COR-L47 (cell line): ENCODE measurements at places on chromosomes 7 and 10.

GRCh38 chr7:130912082-130912861 lies 178.3 kb upstream of the KLF14 start:
- DNase-seq = no peak

DNA sequence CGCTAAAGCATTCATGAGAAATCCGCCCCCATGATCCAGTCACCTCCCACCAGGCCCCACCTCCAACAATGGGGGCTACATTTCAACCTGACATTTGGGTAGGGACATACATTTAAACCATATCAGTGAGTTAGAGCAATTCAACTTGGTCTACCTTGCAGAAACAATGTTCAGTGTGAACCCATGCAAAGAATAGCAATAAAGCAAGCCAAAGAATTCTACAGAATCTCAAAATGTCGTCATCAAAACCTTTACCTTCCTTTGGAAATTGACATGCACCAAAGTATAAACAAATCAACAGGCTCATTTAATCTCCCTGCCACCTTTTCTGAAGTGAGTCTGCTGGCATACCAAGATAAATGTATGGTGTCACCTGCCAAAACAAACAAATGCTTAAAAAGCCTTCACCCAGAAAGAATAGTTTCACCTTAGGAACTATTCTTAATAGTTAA lies 68.8 kb upstream of the ABLIM1 start:
- no peak for DNase-seq

DNA sequence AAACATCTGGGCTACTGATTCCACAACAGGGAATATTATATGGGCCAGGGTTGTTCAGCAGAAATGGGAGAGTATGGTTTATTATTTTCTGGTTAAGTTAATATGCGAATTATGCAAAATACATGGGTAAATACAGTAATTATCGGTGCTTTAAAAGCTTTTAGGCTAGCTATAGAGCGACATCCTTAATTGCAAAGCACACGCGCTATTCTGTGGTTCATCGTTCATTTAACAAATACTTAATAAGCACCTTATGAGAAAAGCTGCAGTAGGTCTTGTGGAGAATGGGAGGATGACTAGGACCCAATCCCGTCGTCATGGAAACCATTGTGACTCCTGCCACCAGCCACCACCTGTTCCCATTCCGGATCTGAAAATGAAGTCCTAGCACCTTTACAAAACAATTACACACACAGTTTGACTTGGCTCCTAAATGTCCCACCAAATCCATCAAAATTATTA lies 623 bp upstream of the CEP41 start:
- DNase-seq = peak; percentile 100

DNA sequence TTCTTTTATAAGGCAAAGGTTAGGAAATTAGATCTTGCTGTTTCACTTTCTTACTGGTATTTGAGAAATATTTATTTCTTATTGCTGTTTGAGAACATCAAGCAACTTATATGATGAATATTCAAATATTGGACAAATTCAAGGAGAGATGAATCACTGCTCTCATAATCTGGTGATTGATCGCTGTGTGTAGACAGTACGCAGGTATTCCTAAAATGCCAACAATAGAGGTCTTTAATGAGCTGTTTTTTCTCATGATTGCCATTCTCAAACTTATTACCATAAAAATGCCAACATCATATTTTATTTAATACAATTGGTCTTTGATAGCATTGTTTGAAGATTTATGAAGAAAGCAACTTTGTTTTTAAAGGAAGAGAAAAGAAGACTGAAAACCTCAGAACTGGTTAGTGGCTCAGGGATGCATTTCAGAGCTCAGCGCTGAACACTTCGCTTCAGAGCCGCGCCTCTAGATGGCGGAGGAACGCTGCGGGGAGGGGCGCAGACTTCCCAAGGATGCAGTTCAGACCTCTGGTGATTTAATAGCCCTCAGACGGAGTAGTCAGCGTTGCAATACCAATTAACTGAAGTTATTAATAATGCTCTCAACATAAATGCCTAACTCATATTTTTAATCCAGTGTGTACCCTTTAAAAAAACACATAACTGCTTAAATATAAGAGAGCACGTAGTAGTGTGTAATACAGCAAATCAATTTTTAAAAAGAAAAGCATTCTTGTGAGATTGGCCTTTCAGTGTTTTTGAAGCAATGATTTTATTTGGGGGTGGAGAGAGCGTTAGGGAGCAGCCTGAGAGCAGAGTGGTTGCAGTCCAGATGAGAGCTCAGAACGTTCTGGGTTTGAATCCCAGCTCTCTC lies 38.5 kb upstream of the STEAP4 start:
- peak; percentile 33 for DNase-seq

- DNase-seq = no peak
Measured at GRCh38 chr7:73730485-73730884, 8.1 kb downstream of the ABHD11 start.

DNA sequence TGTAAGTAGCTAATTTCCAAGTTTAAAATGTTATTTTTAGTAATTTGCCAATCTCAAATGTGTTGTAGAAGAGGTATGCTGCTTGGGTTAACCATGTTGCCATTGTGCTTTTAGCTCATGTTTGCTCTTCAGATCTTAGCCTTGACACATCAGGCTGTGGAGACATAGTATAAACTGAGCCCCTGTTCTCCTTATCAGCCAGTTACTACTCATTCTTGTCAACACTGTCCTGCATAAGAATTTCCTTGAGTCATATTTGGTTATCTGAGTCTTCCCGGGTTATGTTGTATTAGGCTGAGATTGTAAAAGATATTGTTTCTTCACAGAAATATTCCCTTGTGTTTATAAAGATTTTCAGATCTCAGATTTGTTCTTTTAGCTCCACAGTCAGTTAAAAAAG lies 4.1 kb downstream of the SSBP1 start:
- no peak for DNase-seq

GRCh38 chr7:29237489-29237888 lies 42.9 kb downstream of the CHN2 start:
- DNase-seq = no peak

- no peak for DNase-seq
Measured at GRCh38 chr7:159015454-159016410, 128.9 kb downstream of the VIPR2 start.

- peak; percentile 72 for DNase-seq
Measured at GRCh38 chr7:140640727-140641523, at the start of gene DENND2A. DENND2A (minus strand) TSS chr7:140640813; CDS start chr7:140602397, 38,416 bp downstream.

GRCh38 chr10:35153716-35154115 lies 27.1 kb downstream of the CREM start:
- no peak for DNase-seq

DNA sequence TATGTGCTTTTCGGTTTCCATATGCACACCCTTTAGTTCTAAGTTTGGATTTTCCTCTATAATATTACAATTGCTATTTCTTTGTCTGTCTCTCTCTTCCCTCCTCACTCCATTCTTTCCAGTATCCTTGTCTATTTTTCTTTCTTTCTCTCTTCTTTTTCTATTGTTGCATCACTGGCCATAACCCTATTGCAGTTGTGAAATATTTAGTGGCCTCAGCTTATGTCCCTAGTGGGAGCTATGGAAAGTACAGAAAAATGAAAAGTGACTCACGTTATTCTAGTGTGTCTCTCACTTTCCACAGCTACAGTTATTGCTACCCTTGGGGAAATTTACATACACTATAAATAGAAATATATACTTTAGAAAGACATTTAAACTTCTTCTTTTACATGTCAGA lies 59.1 kb downstream of the CNTNAP2 start:
- no peak for DNase-seq

DNA sequence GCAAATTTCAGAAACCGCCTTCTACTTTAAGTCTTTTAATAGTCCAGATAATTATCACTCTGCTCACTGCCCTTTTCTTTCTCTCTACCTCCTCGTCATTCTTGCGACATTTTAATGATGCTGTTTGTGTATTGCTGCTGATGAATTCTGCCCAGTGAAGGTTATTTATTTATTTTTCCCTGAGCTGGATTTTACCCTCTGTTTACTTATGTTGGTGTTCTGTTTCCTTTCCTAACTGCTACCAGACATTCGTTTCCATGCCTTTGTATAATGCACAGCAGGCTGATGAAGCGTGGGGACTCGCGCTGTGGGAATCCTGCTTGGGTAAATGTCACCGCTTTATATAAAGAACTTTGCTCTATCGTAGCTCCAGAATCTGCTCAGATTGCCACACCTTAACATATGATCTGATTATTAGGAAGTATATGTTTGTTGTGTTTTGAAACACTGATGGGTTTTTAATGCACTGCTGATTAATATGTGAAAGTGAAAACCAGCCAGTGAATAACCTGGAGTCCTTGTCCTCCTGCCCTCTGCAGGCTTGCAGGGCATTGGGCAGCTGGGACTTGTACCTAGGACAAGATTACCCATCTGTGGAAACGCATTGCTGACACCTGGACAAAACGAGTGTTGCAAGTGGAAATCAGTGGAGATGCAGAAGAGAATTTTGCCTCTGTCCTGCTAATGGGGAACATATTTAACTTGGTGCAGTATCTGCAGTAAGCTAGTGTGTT lies 291.5 kb downstream of the SDK1 start:
- DNase-seq = peak; percentile 90

DNA sequence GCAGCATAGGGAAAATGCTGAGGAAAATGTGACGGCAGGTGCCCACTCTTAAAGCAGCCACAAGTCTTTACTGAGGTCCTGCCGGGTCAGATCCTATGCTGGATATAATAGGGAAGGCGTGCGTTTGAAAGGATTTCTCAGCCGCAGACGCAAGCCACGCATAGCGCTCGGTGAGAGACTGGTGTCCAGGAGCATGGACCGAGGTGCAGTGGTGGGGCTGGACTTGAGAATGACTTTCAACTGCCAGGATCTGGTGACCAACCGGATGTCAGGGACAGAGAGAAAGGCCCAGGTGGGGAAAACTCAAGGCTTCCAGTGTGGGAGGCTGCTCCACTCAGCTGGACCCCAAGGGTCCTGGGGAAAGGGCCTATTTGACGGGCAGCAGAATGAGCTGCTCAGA lies 74.7 kb upstream of the INSIG1 start:
- no peak for DNase-seq

GRCh38 chr10:71039551-71039950 lies 151.2 kb upstream of the PCBD1 start:
- DNase-seq = peak; percentile 84

DNA sequence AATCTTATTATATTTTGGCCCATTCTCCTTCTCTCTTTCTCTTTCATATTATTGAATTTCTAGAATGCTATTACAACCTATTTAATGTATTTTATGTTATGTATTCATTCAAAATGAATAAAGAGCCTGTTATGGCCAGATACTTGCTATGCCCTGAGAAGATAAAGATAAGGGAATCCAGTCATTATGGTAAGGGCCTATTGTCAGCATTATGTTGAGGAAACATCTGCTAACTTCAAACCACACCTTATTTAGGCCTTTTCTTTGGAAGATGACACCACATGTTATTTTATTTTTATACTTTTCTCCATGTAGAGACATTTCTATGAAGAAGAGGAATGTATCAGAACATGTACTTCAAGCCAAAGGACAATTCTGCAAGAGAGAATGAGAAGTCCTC lies 60.5 kb upstream of the MPP7 start:
- DNase-seq = no peak

DNA sequence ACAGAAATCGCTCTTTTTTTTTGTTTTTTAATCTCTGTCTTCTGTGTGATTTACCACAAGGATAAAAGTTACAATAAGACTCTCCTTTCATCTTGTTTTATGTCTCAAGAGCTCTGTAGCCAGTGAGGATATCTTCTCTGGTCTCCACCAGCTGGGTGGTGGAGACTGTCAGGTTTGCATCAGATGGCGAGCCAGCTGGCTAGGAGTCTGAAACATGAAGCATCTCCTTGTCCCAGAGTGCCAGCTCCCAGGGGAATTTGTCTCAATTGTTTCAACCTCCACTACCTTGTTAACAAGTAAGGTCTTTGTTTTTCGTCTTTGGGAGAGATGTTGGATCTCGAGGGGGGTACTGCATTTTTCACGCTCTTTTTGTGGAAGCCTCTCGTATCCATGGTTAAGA lies 47.3 kb downstream of the FRMPD2 start:
- DNase-seq = no peak

- no peak for DNase-seq
Measured at GRCh38 chr10:86170255-86171108, 196.1 kb downstream of the GRID1 start.

- no peak for DNase-seq
Measured at GRCh38 chr10:124707551-124707950, 36.6 kb downstream of the FAM53B start.

DNA sequence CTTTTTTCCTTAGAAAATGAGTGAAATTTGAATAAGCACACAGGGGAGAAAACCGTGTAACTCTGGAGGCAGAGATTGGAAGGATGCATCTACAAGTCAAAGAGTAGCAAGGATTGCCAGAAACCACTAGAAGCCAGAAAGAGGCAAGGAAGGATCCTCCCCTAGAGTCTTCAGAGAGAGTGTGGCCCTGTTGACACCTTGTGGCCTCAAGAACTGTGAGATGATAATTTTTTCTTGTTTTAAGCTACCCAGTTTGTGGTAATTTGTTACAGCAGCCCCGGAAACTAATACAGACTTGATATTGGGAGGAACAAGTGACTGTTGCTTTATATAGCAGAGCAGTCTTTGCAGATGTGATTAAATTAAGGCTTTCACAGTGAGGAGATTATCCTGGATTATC lies 3.6 kb upstream of the GIMAP7 start:
- DNase-seq = no peak

GRCh38 chr10:34339816-34340553 lies 475.1 kb downstream of the PARD3 start:
- no peak for DNase-seq

DNA sequence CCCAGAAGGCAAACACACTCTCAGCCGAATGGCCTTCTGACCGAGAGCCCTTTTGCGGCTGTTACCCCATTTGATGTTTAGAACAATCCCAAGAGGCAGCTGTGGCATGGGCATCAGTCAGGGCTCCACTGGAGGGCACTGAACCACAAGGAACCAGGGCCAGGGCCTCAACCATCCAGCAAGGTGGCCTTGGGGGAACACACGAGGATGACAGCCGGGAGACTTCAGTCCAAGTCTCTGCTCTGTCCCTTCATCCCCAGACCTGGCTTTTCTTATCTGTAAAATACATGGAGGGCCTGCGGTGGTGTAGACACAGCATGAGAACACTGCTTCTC lies 63.6 kb upstream of the INSIG1 start:
- no peak for DNase-seq

DNA sequence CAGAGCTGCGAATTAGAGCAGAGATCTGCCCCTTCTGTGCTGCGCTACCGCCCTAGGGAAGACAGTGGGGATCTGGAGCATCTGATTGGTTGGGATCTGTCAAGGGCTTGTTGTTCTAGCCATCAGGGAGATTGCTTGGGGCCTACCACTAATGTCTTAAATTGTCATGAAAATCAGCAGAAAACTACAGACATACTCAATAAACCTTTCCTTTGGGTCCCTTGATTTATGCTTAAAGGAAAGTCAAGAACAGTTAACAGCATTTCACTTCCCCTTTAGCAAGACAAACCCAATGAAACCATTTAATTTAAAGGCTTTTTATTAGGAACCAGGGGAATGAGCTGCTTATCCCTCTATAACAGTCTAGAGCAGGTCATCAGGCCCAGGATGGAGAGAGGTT lies 10.0 kb downstream of the SLC25A28 start:
- DNase-seq = no peak

DNA sequence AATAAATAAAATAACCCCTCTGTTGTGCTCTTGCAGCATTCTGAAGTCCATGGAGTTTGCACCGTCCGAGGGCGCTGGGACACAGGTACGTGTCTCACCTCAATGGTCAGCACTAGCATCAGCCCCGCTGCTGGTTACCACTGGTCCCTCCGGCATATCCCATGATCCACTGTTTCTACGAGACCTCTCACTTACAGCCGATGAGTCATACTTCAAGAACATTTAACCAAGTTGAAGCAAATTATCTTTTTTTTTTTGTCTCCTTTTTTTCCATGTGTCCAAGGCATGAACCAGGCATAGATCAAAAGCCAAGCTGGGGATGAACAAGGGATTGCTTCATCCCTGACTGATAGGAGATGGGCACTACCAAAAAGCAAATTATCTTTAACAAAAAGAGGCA lies 92.9 kb upstream of the SH2B2 start:
- DNase-seq = no peak
